ENCODE measurements at places on chromosomes 5 and 9.
A peak's percentile ranks its signal among the peaks of the same experiment; 100 is the strongest.

DNA sequence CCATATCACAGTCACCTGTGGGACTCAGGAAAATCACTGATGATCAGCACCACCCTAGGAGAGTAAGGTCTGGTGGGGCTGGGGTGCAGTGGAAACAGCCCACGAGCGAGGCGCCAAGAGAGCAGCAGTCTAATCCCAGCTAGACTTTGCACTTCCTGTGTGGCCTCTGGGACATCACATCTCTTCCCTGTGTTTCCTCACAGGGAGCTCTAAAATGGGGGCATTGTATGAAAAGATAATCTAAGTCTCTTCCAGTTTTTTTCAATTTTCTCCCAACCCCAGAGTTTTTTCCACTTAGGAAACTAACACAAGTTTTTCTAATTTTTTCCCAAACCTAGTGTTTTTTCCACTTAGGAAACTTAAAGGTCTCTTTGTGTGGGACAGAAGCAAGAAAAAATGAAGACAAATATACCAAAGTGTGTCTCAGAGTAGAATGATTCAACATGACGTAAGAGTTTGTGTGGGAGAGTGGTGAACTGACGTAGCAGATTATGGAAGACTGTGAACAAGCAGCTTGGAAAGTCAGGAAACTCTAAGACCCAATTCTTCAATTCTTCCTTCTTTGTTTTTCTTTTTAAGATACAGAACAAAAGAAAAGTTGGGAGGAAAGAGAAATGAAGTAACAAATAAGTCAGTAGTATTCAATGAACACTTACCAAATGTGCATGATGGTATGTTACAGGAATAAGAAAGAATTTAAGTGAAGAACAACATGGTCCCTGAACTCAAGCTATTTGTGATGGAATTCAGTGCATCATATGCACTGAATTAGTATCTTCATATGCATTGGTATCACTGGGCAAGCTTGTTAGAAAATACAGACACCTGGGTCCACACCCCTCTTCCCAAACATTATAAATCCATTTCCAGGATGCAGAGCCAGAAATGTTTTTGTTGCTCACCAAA lies 51.3 kb downstream of the LHFPL2 start:
- no peak for DNase-seq

- no peak for DNase-seq
Measured at GRCh38 chr9:88775037-88775471, 216.2 kb upstream of the S1PR3 start.

DNA sequence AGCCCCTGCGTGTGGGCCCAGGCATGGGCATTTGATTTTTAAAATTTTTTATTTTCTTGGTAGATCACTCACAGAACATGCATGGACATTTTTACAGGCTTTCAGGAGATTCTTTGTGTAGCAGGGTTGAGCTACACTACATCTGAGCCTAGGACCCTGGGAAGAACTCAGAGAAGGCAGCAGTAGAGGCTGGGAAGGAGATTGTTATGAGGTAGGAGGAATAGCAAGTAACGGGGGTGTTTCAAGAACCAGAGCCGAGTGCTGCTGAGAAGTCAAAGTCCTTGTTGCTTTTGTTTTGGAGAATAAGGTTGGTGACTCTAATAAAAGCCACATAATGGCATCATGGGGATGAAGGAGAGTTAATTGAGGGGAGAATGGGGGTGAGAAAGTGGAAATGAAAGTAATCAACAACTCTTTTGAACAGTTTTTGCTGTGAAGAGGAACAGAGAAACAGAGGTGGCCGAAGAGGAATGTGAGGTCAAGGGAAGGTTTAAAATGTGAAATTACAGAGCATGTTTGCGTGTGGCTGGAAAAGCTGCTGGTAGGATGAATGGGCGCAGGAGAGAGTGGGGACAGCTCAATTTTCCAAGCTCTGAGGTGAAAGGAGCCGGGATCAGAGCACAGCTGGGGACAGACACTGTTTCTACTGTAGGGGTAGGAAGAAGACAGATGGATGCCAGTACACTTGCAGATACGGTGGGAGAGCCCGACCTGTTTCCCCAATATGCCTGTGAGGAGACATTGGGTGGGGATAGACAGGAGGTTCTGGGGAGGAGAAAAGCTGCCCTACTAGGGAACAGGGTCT lies 4.7 kb upstream of the PDLIM7 start:
- DNase-seq: no peak

DNA sequence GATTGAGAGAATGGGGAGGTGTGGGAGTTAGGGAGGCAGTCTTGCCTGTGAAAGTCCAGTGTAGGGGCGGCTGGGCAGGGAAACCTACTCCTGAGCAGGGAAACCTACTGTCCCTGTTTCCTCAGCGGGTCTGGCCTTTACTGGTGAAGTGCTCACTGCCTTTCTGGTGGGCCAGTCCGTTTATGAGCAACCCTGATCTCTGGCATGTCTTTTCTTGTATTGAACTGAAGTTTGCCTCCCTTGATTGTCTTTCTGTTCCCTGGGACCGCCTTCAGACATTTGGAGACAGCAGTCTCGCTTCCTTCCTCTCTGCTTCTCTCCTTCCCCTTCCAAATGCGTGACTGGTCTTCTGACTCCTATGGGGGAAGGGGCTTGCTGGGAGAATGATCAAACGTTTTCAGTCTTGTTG lies 2.9 kb downstream of the SNX18 start:
- peak; percentile 54 for DNase-seq

- no peak for DNase-seq
Measured at GRCh38 chr9:14029806-14030374, 284.1 kb downstream of the NFIB start.

GRCh38 chr9:37053684-37054362 lies 19.8 kb upstream of the PAX5 start:
- no peak for DNase-seq

Data from left hindlimb (tissue), 1 donor.